ENCODE measurements at places on chromosomes 2 and 18.

- DNase-seq, result no peak
Measured at GRCh38 chr18:36782710-36783109, 46.1 kb downstream of the TPGS2 start.

DNA sequence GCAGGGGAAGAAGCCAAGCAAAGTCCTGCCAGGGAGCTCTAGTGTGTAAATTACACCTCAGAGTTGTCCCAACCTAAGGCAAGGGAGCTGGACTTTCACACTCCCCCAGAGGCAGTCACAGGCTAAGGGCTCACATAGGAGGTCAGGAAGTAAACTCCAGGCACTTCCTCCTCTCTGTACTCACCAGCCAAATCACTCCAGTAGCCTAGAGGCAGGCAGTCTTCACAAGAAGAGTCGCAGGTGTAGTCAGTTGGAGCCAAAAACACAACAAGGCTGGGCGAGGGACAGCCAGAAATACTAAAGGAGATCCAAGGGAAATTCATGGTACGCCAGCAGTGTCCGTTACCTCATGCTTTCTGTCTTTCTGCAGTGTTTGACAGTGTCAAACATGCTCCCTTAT lies 205.0 kb downstream of the C1D start:
- no peak for DNase-seq

- DNase-seq, result no peak
Measured at GRCh38 chr2:46803911-46804670, 111.5 kb downstream of the MCFD2 start.

DNA sequence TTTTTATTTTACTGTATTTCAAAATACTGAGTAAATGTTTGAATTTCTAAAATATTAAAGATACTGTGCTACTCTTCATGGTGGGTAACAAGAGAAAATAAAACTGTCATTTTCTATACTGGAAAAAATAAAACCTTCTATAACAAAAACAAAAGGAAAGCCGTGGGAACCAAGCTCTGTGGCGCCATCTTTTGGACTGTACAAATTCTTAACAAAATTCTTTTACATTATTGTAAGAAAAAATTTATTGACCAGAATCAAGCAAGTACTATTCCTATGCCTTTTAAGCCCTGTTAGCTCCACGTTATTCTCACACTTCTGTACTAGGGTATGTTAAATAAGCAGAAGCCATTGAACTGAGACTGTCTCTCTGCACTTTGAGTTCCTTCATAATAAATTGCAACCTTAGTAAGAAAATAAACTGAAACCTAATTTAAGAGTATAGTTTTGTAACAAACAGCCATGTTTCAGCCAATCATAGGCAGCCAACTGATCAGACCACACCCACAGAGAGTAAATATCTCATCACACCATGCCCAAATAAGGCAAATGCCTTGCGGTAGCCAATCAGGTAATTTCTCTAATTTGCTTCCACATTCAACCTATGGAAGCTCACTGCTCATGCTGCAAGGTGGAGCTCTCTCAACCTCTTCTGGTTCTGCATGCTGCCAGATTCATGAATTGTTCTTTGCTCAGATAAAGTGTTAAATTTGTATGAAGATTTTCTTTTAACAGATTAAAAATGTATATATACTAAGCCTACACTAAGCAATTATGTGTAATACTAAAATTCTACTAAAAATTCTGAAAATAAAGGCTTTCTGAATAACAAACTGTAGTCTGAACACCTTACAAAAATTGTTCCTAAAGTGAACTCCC lies 42.2 kb downstream of the HIBCH start:
- no peak for DNase-seq

GRCh38 chr2:195818526-195818925 lies 161.5 kb downstream of the SLC39A10 start:
- no peak for DNase-seq

GRCh38 chr2:192148620-192149321 lies 46.0 kb downstream of the TMEFF2 start:
- DNase-seq, result no peak

- no peak for DNase-seq
Measured at GRCh38 chr2:145095641-145096435, 575.9 kb upstream of the ZEB2 start.

GRCh38 chr2:127020536-127020935 lies 86.4 kb downstream of the BIN1 start:
- DNase-seq, result no peak

- DNase-seq, result no peak
Measured at GRCh38 chr18:78160961-78161656, 818.5 kb upstream of the SALL3 start.

DNA sequence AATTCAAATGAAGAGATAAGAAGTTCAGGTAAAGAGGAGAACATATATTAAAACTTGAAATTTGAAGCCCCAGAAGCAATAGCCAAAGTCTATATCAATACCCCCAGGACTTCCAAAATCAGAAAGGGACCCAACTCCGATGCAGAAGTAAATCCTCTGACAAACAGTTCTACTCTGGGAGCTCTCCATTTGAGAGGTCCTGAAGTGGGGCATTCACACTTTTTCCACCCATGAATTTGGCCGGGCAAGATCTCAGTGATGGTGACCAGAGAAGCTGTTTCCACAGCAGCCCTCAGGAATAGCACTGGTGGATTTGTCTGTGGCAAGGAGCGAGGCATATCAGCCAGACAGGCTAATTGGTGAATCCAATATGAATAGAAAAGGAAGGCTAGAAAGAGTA lies 313.6 kb upstream of the MC4R start:
- no peak for DNase-seq

DNA sequence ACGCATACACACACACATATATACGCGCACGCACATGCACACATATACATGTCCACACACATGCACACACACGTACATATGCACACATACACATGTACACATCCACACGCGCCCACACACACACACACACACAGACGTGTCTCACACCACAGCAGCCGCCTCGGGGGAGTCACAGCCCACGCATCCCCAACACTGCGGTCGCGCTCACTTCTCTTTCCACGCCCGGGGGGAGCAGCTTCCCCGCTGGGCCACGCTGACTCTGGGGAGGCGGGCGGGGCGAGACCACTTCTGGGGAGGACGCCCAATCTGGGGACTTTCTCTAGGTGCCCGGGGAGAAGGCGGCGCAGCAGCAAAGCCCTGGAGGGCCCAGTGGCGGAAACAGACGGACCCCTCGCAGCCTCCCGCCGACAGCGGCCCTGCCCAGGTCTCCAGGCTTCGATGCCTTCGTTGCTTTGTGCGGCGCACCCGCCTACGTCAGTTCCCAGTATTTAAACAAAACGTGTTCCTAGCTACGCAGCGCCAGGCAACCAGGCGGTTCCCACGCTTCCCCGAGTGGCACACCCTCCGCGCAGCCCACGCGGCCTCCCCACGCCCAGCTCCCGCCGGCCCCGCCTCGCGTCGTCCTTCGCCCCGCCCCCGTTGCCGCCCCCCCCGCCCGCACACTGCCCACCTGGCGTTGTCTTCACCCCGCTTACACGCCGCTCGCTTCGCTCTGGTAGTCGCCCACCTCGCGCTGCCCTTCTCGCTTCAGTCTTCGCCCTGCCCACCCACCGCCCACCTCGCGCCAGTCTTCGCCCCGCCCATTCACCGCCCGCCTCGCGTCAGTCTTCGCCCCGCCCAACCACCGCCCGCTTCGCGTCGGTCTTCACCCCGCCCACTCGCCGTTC lies 810 bp upstream of the RBFA start:
- DNase-seq, result peak; percentile 31

DNA sequence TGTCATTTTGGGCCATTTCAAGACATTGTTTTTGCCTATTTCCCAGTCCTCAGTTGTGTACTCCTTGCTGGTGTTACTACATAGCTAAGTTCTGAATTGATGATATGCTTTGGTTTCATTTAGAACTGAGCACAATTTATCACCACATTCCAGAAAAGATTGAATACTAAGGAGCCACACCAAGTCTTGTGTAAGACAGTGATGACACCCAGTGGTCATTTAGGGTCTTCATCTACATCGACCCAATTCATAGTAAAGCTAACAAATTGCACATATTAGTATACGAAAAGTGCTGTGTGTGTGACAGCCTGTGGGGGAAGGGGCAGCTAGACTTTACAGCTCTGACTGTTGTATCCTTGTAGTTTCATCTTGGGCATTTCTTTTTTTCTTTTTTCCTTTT lies 10.9 kb upstream of the DLX2 start:
- no peak for DNase-seq

DNA sequence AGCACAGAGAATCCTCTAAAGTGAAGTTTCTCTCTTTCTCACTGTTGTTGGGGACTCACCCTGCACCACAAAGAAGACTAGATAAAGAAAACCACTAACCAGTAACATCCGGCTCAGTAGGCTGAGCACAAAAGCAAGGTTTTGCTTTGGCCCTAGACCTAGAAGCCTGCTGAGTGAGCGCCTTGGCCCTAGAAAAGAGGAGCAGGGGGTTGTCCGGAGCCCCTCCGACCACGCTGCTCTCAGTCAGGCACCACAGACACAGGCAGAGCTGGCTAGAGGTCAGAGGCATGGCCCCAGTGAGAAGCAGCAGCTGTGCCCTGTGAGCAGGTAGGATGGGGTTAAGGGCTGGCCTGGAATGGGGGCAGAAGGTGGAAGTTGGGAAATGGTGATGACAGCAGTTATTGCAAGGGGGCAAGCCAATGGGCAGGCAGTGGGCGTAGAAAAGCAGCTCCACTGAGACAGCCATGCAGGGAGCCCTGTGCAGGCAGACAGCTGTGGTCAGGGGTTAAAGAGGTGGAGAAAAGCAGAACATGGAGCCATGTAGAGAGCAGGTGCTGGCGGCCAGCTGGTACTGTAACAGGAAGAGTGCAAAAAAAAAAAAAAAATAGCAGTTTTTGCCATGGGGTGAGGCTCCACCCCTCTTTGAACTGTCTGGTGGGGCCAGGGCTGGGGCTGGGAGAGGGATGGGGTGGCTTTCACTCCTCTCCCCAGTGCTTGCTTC lies 36.9 kb upstream of the SLC14A1 start:
- no peak for DNase-seq

GRCh38 chr2:27019931-27020855 lies 12.6 kb upstream of the TMEM214 start:
- no peak for DNase-seq

DNA sequence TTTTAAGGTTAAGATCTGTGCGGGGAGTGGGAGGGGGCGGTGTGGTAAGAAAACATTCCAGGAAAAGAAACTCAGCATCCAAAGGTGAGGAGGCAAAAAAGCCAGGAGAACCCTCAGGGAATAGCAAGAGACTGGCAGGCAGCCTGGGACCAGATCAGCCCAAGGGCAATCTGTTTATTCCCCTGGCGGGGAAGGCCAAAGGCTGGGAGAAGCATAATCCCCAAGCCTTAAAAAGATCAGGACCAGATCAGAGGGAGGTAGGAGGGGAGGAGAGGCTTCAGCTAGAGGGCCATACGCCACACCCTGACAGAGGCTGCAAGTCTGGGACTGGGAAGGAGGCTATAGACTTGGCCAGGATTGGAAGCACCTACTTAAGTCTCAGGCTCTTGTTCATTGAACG lies 163.0 kb upstream of the PXDN start:
- no peak for DNase-seq

DNA sequence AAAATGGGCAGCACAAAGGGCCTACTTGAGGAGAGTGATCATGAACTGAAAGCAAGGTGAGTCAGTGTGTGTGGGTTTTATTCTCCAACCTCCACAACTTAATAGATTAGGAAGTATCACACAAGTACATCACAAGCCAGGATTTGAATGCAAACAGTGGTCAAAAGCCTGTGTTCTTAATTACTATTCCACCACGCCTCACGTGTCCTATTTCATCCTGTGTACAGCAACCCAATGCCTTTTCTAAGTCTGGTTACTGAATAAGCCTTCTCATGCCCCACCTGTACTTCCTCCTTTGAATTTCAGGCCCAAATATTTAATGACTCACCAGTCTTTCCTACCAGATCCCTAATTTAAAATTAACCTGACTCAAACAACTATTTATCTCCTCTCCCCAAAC lies 755.7 kb upstream of the SLC8A1 start:
- DNase-seq, result no peak

DNA sequence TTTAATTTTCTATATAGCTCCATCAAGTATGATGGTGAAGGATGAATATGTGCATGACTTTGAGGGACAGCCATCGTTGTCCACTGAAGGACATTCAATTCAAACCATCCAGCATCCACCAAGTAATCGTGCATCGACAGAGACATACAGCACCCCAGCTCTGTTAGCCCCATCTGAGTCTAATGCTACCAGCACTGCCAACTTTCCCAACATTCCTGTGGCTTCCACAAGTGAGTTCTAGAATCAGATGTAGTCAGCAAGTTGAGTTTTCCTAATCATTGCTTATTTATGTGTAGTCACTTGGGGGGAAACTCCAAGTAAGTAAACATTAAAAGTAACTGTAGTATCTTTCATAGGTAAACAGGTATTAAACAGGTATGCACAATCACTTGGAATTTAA lies 24.8 kb downstream of the SMAD4 start:
- DNase-seq, result no peak

DNA sequence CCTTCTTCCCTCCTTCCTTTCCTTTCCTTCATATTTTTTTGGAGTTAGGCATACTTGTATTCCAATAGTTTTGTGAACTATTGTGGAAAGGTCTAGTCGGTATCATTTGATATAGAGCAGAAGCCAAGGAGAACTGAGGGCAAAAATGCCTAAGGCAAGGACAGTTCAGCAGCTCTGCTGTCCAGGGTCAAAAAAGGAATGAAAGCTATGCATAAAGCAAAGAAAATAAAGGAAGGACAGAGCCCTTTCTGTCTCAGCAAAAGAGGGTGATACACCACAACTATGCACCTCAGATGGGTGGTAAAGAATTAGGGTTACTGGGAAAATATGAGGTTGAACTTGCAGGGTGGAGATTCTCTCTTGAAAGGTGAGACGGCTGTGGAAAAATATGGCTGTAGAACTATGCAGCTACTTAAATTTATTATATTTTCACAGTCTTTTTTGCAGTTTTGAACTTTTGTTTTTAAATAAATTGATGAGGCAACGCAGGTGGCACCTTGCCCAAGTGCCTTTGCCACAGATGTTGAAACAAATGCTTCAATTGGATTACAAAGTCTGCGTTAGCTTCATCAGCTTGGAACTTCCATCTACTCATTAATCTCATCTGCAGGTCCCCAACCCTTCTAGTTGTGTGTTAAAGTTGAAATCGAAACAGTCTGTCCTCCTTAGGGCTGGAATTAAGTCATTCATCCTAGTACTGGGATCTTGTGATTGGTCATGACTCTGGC lies 20.8 kb downstream of the LHCGR start:
- no peak for DNase-seq

DNA sequence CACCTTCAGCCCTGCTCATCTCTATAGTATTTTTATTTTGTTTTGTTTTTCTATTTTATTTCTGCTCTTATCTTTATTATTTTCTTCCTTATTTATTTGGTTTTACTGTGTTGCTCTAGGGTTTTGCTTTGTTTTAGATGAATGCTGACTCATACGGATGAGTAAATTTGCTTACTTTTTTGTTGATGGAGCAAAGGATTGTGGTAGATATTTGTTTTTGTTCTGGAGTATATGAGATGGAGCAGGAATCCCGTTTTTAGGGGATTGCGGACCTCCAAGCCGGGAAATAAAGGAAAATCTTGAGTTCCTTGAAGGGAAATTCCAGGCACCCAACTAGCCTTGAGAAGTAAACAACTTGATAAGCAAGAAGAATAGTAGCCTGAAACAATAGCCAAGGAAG lies 15.3 kb upstream of the COLEC12 start:
- DNase-seq, result no peak

- DNase-seq, result no peak
Measured at GRCh38 chr2:236209535-236209934, 41.3 kb upstream of the GBX2 start.
